Astrocyte of the spinal cord (primary cell): ENCODE measurements at places on chromosomes 2 and 18.

- no peak for DNase-seq
These were observed 15.1 kb downstream of the TRIB2 start for GRCh38 chr2:12731701-12732280.

DNA sequence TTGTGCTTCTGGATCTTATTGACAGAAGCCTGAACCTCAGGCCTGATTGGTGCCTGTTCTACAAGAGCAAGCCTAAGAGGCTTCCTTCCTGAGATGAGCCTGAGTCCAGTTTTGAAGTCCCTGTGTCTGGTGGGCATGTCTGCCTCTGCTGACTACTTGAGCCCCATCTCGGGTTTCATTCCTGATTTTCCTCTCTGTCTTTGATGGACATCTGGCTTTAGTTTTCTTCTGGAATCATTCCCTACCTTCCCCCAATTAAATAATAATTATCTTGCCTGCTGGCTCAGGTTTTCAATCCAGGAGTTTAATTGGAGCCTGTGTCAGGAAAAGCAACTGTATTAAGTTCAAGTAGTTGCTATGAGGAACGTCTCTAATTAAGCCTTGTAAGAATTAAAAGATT is 135.5 kb upstream of the MC4R start:
- DNase-seq: no peak

DNA sequence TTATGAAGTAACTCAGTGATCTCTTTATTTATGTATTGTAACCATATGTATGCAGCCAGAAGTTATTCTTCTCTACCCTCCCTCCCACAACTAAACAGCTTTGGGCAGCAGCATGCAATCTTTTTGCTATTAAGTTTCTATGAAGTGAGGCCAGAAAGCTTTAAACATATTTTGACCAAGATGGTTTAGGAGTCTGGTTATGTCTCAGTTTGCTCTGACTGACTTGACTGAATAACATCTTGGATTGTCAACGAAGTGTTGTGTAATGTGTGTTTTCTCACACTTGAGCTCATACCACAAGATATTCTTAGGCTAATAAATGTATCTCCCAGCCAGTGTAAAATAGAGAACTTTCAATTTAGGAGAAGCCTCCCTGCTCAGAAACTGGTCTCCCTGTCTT is 104.3 kb downstream of the TTC27 start:
- no peak for DNase-seq

GRCh38 chr2:62471816-62472215 is 34.2 kb downstream of the TMEM17 start:
- DNase-seq: no peak

DNA sequence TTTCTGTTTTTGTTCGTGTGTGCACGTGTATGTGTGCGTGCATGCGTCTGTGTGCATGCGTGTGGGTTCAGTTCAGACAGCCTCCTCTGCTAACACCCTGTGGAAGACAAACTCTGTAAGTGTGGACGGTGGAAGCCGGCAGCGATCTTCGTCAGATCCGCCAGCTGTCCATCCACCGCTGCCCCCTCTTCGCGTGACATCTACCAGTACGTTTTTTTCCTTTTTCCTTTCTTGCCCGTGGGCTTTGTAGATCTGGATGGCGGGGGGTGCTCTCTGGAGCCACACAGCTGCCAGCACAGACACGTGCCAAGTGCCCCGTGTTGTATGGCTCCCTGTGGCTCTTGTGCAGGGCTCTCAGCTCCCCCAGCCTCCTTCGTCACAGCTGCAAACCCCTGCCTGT is 32.3 kb downstream of the ITGB1BP1 start:
- no peak for DNase-seq

- DNase-seq: no peak
These were observed 4.4 kb downstream of the ONECUT2 start for GRCh38 chr18:57439609-57439968.

- no peak for DNase-seq
These were observed 1.9 kb upstream of the NCAPH start for GRCh38 chr2:96333708-96334107.

DNA sequence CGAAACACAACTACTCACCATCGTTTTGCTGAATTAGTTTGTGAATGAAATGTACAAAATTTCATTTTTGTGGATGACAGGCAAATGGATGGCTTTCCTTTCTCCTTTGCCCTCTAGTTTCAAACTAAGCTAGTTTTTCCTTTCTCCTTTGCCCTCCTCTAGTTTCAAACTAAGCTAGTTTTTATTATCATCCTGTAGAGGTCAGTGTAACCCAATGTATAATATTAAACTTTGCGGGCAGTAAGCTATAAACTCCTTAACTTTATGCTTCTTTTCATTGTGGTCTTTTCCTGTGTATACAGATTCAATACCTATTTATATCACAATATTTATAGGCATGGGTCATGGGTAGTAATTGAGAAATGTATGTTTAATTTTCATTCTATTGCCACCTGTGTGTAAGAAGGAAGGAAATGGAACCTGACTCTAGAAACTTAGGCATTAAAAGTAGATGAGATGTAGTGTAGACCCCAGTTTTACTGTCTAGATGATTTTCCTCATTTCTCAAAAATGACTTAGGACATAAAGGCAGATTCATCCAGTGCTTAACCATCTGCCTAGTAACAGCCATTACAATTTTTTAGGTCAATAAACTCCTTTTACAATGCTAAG is 58.1 kb downstream of the MAP3K19 start:
- DNase-seq: peak; percentile 44
